ENCODE measurements at places on chromosomes 12 and 14.

GRCh38 chr14:61736751-61737150, 25.5 kb upstream of the SNAPC1 start:
- DNase-seq, result no peak

DNA sequence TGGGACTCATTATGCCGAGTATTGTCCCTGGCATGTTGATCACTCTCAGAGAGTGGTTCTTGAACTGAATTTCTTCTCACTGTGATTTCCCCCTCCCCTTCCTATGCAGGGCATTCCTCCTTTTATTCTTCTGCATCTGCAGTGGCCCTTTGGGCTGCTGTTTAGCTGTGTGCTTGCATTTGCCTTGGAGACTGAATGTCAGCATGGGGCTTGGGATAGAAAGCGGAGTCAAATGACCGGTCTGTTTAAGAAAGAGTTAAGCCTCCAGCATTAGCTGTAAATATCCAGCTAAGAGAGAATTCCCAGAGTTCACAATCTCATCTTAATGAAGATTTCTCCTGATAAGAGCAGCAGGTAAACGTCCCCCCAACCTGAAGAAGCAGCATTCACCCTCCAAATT, 65.6 kb upstream of the RMST start:
- DNase-seq, result no peak

DNA sequence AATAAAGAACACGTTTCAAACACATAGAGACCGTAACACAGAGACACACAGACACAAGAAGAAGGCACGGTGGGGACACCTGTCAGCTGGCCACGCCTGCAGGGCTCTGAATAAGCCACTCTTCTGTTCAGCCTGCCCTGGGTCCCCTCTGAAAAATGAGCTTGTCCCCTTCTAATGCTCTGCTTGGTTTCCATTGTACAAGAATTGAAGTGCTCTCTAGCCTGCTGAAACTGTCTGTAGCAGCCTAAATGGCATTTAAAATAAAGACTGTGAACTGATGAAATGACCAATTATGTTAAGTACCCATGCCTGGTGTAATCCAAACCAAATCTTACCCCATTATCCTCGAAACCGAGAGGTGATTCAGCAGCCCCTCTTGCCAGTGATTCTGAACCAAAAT, 139.8 kb downstream of the FOXN3 start:
- DNase-seq, result no peak

- DNase-seq, result no peak
Observed at GRCh38 chr14:36684946-36685345, 23.3 kb downstream of the PAX9 start.

- DNase-seq, result no peak
Observed at GRCh38 chr14:54931101-54931500, 28.5 kb upstream of the GCH1 start.

DNA sequence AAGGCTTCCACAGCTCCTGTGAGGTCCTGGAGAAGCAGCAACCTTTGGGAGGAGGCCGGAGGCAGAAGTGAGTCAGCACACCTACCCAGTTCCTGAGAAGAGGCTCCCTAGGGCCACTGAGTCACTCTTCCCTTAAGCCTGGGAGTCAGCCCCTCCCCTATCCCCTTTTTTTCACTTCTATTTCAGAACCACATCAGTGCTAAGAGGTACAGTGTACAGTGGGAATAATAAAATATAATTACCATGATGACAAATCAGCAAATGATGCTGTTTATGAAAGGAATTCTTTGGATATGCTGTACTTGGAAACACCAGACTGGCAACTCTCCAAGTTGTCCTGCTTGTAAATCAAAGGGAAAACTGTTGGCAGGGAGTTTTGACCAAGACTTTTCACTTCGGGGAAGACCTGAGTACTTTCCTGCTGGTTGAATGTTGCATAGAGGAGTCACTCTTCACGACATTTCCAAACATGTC, 7.8 kb upstream of the TBPL2 start:
- DNase-seq, result no peak

DNA sequence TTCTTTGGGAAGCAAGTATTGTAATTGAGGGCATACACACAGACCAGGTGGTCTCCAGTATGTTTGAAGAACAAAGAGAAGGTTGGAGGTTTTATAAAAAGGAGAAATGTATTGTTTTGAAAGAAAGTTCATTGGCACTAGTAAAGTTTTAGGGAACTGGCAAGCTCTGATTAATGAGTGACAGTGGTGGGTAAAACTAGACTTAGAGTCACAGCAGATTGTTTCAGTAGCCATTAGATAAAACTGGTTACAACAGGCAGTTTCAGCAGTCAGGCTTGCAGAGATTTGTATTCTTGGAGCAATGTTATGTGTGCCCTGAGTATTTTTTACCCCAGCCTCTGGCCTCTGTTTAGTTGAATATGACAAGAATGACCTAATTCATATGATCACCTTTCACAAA, 49.1 kb upstream of the ARID2 start:
- DNase-seq, result no peak

- DNase-seq, result no peak
Observed at GRCh38 chr14:67357969-67358354, 1.6 kb downstream of the ATP6V1D start.

GRCh38 chr14:33810308-33810707, 140.6 kb downstream of the EGLN3 start:
- DNase-seq, result no peak

DNA sequence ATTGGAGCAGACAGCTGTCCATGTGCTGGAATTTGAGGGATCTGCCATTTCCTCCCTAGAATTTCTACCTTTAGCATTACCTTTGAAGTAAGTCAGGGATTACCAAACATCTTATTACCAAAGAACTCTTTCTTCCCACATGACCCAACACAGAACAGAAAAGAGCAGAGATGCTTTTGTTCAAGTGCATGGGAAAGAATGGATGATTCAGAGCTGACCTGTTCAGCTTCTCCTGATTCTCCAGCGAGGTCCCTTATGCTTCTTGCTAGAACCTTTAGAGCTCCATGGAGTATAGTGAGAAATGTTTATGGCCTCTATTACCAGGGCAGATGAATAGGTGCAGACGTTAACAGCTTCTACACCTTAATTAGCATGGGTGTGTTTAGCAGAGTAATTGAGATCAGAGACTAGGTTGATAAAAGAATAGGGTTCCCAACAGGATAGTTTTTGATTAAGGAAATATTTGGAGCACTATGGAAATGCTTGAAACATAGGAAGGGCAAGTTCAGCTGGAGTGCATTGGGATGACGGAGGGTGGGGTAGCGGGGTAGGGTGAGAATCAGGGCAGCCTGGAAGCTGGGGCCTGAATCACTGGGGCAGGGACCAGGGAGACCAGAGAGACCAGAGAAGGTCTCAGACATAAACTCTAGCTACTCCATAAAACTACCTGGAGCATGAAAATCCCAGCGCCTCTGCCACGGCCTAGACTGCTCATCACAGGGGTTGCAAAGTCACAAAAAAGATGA, 223.7 kb downstream of the CACNA1C start:
- no peak for DNase-seq

DNA sequence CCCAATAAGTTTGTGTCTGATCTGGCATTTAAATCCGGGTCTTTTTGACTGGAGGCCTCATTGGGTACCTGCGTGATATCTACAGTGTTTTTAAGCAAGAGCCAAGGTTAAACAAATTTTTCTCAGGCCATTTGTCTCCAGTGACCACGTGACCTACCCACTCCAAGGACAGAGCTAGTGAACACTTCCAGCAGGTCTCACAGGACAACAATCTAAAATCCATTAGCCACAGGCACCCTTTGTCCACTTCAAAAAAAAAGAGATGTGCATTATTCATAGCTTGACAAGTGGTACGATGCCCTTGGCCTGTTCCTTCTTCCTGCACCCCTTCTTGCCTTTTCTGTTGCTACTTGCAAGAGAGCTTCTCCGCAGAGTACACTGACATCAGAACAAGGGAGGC, 109.6 kb upstream of the GSC start:
- no peak for DNase-seq

GRCh38 chr14:104267895-104268294, 129.5 kb downstream of the KIF26A start:
- no peak for DNase-seq

- DNase-seq, result no peak
Observed at GRCh38 chr12:111261911-111262676, 106.8 kb downstream of the PHETA1 start.

- no peak for DNase-seq
Observed at GRCh38 chr12:90075685-90076084, 367.0 kb upstream of the ATP2B1 start.

DNA sequence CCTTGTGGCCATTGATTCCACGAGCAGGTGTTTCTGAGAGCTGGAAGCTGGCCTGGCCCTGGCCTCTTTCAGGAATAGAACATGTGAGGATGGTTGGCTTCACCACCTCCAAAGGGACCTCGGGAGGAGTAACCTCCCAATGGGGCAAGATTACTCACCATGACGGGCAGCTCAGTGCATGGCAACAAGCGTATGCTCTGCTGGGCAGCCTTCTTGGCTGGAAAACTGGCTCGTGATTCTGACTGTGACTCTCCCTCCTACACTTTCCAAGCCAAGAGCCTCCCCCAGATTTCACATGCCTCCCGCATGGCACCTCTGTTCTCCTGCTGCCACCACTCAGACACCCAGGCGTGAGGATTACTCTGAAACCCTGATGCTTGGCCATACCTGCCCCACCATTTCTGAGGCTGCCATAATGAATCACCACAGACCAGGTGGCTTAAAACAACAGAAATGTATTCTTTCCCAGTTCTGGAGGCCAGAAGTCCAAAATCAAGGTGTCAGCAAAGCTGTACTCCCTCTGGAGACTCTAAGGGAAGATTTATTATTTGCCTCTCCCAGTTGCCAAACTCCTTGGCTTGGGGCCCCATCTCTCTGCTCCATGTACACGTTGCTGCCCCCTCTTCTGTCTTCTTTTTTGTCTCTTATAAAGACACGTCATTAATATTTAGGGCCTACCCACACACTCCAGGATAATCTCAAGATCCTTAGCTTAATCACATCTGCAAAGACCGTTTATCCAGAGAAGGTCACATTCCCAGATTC, 215.9 kb downstream of the CHST11 start:
- no peak for DNase-seq

DNA sequence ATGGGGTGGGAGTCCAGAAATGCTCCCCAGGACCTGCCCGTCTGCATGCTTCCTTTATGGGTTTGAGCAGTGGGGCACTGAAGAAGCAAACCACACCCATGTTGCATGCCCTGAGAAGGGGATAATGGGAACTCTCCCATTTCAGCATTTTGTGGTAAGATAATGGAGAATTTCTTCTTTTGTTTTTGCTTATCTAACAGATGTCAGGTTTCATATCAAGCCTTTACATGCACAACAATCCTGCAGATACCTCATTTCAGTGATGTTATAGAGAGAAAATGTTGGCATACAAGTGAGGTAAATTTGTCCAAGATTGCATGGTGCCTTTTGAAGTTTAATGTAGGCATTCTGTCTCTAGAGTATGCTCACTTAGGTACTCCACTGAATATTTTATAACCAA, 177.0 kb downstream of the ALX1 start:
- DNase-seq, result no peak

GRCh38 chr12:20950248-20950647, 139.7 kb downstream of the SLCO1B3 start:
- DNase-seq, result no peak

DNA sequence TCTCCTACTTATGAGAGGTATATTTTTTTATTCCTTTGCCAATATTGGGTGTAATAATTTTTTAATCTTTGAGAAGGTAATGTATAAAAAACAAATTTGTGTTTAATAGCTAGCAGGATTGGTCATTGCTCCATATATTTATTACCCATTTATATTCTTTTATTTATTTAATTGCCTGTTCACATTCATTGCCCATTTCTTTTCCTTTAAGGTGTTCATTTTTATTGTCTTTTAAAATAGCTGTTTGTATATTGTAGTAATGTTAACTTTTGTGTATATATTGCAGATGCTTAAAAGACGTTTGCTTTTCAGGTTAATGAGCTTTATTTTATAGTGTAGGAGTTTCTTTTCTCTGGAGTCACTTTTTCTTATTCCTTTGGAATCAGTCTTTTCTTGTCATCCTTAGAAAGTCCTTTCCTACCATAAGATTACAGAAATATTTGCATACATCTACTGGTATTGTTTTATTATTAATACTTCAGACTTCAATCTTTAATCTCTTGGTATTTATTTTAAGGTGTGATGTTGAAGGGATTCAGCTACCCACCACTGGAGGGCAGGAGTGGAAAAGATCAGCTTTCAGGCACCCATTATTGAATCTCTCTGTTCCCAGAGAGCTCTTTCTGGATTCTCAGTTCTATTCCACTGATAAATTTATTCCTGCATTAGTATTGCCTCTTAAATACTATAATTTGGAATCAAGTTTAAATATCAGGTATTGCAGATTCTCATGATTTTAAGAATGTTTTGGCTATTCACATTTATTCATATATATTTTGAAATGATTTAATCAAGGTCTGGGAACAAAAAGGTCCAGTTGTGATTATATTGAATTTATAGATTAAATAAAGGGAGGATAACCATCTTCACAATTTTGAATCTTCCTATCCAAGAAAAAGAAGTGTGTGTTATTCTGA, 17.3 kb downstream of the PPM1A start:
- no peak for DNase-seq

- no peak for DNase-seq
Observed at GRCh38 chr12:86634456-86635410, 378.5 kb upstream of the MGAT4C start.

GRCh38 chr14:89444516-89445125, 27.6 kb upstream of the FOXN3 start:
- DNase-seq, result no peak

DNA sequence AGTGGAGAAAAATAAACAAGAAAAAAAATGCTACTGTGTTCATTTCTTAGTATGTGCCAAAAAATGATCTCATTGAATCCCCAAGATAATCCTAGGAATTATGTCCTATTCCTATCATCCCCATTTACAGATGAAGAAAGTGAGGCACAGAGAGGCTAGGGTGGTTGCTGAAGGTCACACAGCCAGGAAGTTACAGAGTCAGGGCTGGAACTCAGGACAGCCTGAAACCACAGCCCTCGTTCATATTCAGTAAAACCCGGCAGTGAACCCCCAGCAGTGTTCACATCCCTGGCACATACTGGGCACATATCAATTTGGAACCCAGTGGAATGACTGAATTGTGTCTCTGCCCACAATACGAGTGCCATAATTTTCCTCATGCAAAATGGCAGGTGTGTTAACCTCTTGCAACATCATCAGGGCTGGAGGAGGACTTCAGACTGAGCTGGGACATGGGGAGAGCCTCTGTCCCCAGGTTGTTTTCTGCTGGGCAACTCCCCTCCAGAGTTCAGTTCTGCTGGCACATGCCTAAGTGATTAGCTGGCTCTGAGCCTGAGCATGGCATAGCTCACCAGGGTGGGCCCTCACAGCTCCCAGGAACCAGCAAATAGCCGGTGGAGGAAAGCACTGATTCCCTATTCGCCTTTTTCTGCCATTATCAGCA, 2.0 kb upstream of the PPP1CC start:
- no peak for DNase-seq

DNA sequence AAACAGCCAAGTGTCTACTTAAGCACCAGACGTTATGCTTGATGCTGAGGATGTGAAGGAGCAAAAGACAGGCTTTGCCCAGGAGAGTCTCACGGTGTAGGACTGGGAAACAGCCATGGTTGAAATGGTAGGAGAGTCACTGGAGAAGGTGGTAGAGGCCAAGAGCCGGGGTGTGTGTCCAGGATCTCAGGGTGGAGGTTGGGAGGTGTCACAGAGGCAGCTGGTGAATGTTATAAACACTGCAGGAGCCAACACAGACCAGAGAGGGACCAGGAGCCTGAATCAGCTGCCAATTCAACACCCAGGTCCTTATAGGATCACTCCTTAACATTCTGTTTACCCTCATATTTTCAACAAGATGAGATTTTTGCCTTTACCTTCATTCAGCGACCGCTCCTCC, 7.5 kb downstream of the NID2 start:
- no peak for DNase-seq
